ENCODE measurements at places on chromosomes 1 and 21.

DNA sequence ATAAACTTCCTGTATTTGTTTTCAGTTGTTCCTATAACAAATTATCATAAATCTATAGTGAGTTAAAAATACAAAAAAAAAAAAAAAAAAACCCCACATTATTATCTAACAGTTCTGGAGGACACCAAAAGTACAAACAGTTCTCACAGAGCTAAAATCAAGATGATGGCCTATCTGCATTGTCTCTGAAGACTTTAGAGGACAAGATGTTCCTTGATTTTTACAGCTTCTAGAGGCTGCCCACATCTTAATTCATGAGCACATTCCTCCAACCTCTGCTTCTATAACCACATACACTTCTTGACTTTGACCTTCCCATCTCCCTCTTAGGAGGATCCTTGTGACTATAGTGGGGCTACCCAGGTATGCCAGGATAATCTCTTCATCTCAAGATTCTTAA lies 806.1 kb downstream of the LTN1 start:
- no peak for DNase-seq

DNA sequence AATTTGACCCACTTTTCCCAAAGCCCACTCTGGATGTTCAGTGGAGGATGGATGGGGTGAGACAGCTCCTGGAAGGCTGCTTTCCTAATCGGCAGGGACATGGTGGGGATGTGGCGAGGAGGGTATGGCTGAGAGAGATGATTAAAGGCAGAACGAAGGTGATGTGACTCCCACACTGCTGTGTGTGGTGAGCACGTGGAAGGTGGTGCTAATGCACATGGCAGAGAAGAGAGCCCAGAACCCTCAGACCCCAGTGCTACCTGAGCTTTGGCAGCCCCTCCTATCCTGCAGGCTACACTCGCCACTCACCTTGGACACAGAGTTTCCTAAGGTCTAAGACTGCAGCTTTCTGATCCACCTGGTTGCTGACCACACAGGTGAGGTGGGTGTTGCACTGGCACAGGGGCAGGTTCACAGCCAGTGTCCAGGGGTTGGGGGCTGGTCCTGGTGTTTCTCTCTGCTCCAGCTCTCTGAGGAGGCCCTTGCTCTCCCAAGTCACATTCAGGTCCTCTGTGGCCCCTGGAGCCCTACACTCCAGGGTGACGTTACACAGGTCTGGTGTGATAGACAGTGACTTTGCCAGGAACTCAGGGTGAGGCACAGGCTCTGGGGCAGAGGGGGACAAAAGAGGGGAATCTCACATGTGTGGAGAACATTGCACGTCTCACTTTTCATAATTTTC lies 151.4 kb upstream of the ETV3 start:
- no peak for DNase-seq

- no peak for DNase-seq
Observed at GRCh38 chr21:45945868-45946210, 35.7 kb upstream of the COL6A1 start.

DNA sequence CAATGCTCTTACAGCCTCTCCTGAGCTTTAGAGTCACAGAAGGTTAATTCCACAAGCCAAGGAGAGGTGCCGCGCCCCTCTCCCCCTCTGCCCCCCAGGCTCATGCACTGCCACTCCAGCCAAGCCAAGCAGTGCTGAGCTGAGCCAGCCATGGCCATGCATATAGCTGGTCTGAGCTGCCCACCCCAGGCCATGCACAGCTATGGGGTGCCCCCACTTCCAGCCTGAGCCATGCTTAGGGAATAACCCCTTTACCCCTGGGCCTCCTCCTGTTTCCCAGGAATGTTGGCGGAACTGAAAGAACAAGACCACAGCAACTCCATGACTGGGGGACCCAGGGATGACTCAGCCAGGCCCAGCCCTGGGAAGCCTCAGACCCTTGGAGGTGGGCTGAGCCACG lies 34.0 kb upstream of the MAGOH start:
- DNase-seq, result no peak

GRCh38 chr1:14676400-14676799 lies 77.9 kb downstream of the KAZN start:
- no peak for DNase-seq
